ENCODE measurements at places on chromosomes 2 and 18.

DNA sequence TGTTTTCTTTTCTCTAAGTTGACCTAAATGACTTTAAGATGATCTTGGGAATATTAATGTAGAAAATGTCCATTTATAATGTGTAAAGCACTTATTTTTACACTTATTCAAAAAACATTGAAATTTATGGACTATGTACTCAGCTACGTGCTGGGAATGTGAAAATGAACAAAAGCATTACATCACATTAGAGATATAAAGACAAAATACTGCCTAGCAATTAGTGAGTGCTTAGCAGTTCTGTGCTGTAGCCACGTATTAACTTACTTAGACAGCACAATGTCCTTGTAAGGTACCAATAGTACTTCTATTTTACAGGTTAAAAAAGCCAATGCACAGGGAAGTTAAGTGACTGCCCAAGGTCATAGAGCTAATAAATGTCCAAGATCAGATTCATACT, 103.8 kb upstream of the TTN start:
- no peak for DNase-seq

- DNase-seq: no peak
These were observed 78.3 kb downstream of the KCMF1 start for GRCh38 chr2:85049236-85049635.

DNA sequence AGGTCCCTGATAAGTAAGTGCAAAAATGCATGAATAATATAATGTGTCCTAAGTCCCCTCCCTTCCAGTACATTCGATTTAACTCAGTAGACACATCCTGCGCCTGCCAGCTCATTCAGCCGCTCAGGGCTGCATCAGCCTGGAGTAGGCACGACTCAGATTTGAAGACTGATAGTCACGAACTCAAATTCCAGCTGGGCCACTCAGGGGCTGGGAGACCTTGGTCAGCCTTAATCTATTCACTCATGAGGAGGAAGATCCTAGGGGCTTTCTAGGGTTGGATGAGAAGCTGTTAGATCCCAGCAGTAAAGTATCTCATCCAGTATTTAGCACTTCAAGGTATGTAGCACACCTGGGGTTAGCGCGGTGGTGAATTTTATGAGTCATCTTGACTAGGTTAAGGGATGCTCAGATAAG, 98.9 kb upstream of the ODC1 start:
- no peak for DNase-seq

- no peak for DNase-seq
These were observed 65.6 kb downstream of the POLR1A start for GRCh38 chr2:86039963-86040655.

DNA sequence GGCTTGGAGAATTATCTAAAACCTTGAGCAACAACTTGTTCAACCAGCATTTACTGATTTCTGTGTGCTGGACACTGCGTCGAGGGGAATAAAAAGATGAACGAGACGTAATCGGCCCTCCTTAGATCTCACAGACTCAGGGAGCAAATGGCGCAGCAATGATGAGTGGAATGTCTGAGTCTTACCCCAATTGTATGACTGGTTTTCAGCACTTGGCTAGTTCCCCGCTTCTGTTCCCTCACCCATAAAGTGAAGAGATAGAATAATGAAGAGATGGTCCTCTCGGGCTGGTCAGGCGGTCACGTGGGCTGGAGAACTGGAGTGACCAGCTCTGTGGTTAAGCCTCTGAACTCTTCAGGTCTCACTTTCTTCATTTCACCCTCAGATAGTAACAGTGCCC, 17.3 kb upstream of the GATA6 start:
- DNase-seq: no peak

GRCh38 chr2:42652086-42652485, 83.7 kb downstream of the MTA3 start:
- DNase-seq: no peak

DNA sequence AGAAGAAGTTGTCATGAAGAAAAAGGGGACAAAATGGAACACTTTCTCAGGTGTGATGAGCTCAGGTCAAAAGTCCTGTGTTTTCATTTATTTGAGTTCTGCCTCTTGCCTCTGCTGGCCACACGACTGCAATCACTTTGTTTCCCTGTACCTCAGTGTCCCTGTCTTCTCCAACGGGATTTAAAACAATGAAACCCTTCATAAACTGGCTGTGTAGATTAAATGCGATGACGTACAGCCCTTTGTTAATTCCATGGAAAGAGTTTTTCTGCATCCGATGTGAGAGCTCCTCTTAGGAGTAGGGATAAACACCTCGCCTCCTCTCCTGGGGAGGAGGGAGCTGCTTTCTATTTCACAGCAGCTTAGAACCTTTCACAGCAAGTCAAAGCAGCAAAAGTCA, 51.5 kb upstream of the CNGA3 start:
- DNase-seq: no peak
